ENCODE measurements at places on chromosomes 12 and 14.

DNA sequence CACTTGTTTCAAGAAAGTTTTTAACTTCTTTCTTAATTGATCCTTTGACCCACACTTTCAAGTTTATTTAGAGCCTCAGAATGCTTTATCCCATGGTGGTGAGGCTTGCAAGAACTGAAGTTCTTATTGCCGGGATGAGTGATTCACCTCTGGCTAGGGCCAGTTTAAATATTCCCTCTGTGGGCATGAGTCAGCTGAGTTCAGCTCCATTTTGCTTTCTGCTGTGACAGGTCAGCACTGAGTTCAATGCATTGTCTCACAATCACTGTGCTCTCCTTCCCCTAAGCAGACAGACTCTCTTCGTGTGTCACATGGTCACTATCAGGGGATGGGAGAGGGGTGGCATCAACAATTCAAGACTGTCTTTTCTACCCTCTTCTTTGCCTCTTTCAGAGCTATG lies 514.6 kb upstream of the FBXO33 start:
- no peaks in the 10 kb centered on the region for H3K36me3 ChIP-seq
- no peak for DNase-seq
- no peaks in the 10 kb centered on the region for H3K27me3 ChIP-seq
- no peak overlapping the region for H3K27ac ChIP-seq
- no peaks in the 10 kb centered on the region for H3K4me1 ChIP-seq

GRCh38 chr12:118189741-118190191 lies 53.8 kb downstream of the PEBP1 start:
- H3K4me1 ChIP-seq = peaks cover 27% of the 10 kb centered on the region
- peaks cover 3% of the 10 kb centered on the region for H3K36me3 ChIP-seq
- DNase-seq = no peak
- H3K27ac ChIP-seq = peak overlapping the region; percentile 82

DNA sequence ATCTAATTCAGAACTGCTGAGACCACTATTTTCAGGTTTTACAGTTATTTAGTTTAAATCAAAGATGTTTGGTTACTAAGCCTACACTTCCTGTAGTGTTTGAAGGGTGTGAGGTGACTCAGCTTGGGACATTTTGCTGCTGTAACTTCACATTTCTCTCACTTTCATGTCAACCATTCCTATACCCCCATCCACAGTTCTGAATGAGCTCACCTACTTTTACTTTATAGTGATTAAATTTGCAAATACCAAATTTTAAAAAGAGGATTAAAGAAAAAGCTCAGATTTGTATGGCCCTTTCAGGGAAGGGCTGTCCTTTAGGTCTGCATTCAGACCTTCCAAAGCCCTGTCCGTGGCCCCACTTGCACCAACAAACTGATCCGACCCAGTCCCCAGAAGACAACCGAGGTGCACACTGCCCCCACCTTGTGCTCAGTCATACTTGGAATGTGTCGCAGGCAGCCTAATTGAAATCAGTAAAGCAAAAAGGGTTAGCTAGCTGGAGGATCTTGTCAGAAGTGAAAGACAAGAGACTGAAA lies 174.4 kb downstream of the MON2 start:
- DNase-seq = no peak
- H3K4me3 ChIP-seq = no peak overlapping the region
- H3K27ac ChIP-seq = no peak overlapping the region
- no peaks in the 10 kb centered on the region for H3K4me1 ChIP-seq

GRCh38 chr14:63178912-63179311 lies 25.3 kb upstream of the RHOJ start:
- no peaks in the 10 kb centered on the region for H3K27me3 ChIP-seq
- H3K4me3 ChIP-seq = no peak overlapping the region
- no peaks in the 10 kb centered on the region for H3K36me3 ChIP-seq
- no peak for DNase-seq

DNA sequence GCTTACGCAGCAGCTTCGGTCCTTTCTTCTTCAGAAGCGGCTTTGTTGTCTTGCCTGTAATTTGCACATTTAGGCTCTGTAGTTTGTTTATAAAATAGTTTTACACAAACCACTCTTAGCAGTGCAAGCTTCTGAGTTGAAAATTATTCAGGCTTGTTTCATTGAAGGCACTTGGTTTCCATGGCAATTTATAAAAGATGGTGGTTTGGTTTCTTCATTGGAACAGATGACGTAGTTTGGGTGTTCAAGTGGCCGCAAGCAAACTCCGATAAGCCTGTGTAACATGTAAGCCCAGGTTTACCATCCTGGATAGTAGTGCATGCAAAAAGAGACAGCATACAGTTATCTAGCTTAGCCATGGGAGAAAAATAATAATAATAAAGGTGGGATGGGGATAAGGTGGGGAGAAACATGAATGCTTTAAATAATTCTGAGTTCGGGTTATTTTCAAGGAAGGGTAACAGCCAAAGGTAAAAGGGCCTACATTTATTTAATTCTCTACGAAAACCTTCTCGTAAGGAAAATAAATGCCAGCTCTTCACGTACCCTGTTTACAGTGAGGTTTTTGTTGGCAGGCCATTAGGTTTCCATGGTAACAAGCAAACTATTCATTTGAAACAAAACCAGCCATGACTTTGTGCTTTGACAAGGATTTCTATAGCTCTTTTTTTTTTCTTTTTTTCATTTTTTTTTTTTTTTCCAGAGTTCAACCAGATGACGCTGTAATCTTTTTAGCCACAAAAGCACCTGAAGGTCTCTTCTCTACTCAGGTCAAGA lies 189.6 kb upstream of the RPL10L start:
- H3K4me1 ChIP-seq = no peaks in the 10 kb centered on the region
- H3K27me3 ChIP-seq = no peaks in the 10 kb centered on the region
- DNase-seq = no peak

DNA sequence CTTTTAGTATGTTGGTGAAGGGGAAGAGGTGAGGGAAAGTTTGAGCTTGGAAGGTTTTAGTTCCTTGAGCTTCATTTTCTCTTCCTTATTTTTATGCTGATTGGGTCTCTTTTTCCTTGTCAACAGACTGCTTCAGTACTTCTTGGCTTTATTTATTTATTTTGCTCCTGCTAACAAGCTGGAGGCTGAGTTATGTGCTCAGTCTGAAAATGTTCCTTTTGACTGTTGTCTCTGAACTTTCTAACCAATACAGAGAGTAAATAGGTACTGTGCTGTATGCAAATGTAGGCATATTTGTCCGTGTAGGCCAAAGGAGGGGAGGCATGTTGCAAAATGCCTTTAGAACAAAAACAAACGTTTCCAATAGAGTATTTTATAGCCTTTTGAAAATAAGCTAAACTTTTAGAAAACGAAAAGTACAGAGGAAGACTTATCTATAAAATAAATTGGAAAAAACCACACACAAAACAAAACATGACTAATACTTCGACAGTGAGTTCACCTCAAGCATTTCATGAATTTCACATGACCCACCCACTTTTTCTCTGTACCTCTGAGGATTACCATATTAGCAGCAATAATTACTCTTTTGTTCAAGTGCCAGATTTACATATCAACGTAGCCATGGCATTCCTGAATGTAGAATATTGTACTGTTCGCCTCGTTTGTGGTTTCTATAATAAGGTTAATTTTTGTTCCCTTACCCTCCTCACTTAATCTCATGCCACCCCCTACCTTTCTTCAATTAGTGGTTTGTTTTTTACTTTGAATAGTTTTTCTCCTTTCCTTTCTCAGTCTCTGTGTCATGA lies 4.7 kb upstream of the CREBL2 start:
- no peaks in the 10 kb centered on the region for H3K36me3 ChIP-seq
- peak overlapping the region; percentile 8 for H3K27ac ChIP-seq
- no peak for DNase-seq

DNA sequence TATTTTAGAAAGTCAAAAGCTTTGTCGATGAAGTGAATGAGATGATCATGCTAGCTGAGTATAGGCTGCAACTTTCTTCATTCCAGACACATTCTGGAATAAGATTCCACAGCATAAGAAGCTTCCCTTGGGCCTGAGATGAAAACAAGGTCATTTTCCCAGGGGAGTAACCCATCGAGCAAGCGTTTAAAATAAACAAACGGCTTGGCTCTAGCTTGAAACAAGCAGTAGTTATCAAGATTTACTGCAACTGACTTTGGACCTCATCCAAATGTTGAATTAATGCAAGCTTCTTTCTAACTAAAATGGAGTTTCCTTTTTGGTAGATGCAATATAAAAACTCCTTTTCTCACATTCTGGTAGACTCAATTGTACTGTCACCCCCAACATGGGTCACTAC lies 23.0 kb downstream of the KCNJ8 start:
- H3K4me1 ChIP-seq = peaks cover 17% of the 10 kb centered on the region
- H3K27ac ChIP-seq = peak overlapping the region; percentile 45
- H3K36me3 ChIP-seq = no peaks in the 10 kb centered on the region
- no peaks in the 10 kb centered on the region for H3K27me3 ChIP-seq

DNA sequence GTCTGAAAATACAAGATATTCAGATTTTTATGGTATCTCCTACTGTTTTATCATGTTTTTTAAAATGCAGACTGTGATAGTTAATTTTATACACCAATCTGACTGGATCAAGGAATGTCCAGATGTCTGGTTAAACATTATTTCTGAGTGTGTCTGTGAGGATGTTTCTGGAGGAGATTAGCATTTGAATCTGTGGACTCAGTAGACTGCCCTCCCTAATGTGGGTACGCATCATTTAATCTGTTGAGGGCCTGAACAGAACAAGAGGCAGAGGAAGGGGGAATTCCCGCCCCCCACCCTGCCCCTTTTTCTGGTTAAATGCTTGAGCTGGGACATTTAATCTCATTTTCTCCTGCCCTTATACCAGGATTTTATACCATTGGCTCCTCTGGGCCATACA lies 72.1 kb downstream of the AVPR1A start:
- no peak overlapping the region for H3K27ac ChIP-seq
- no peak overlapping the region for H3K4me3 ChIP-seq
- no peaks in the 10 kb centered on the region for H3K27me3 ChIP-seq

GRCh38 chr12:68508576-68508975 lies 102.1 kb upstream of the RAP1B start:
- H3K4me1 ChIP-seq = no peaks in the 10 kb centered on the region
- H3K27me3 ChIP-seq = no peaks in the 10 kb centered on the region
- DNase-seq = no peak
- no peaks in the 10 kb centered on the region for H3K36me3 ChIP-seq
- H3K27ac ChIP-seq = no peak overlapping the region
- no peak overlapping the region for H3K4me3 ChIP-seq

DNA sequence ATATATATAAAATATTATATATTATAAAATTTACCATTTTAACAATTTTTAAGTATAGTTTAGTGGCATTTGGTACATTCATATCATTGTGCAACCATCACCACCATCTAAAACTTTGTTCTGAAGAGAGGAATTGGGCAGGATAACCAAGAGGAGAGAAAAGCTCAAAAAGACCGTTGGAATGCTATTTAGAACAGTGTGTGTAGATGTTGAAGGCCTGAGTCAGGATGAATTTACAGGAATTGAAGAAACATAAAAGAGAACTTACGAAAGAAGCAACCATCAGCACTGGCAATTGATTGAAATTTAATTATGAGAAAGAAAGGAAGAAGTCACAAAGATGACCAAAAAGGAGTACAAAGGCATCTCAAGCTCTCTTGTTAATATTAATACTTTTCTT lies 196.9 kb upstream of the PWP1 start:
- no peaks in the 10 kb centered on the region for H3K4me1 ChIP-seq
- no peak overlapping the region for H3K4me3 ChIP-seq
- DNase-seq = no peak
- H3K27me3 ChIP-seq = no peaks in the 10 kb centered on the region

GRCh38 chr14:75453817-75454434 lies 26.1 kb downstream of the JDP2 start:
- no peak for DNase-seq
- H3K27ac ChIP-seq = peak overlapping the region; percentile 70
- H3K27me3 ChIP-seq = no peaks in the 10 kb centered on the region

DNA sequence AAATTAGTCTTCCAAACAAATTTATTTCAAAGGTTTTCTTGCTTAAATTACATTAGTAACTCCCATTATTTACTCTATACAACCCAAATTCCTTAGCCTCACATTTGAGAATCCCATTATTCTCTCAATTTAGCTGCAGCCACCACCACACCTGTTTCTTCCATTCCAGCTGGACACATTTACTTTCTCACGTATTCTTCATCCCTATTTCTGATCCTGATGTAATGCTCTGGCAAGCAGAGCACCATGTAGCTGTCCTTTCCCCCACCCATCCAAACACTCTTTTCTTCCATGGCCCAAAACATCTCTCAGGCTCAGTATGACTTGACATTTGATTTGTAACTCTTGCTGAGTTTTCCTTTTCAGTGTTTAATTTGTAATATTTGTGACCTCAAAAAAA lies 240.2 kb upstream of the CLEC14A start:
- no peak overlapping the region for H3K27ac ChIP-seq
- no peak overlapping the region for H3K4me3 ChIP-seq
- no peaks in the 10 kb centered on the region for H3K27me3 ChIP-seq
- H3K36me3 ChIP-seq = no peaks in the 10 kb centered on the region
- H3K4me1 ChIP-seq = no peaks in the 10 kb centered on the region
- DNase-seq = no peak

GRCh38 chr12:122322501-122322900 lies 56.2 kb upstream of the VPS33A start:
- H3K27me3 ChIP-seq = no peaks in the 10 kb centered on the region
- H3K27ac ChIP-seq = no peak overlapping the region
- H3K4me3 ChIP-seq = no peak overlapping the region
- peaks cover 10% of the 10 kb centered on the region for H3K4me1 ChIP-seq
- no peak for DNase-seq

Measured in vagina (tissue), 2 donors.